Erythroblast (primary cell): ENCODE measurements at places on chromosomes 12 and 14.

DNA sequence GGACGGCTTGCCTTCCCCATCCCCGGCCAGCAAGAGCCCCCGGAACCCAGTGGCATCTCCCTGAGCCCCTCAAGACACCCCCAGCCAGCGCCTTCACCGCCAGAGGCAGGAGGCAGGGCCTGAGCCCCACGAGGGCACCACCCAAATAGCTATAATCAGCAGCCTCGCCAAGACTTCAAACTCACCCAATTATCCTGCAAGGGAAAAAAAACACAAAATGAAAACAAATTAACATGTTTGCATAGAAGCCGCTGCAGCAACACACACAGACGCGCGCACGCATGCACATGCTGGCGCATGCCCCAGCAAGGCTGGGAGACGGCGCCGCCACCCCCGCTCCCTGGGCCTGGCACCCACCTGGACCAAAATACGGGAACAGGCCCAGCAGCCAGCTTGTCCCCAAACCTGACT lies 15.8 kb downstream of the FAM222A start:
- DNase-seq, result no peak

DNA sequence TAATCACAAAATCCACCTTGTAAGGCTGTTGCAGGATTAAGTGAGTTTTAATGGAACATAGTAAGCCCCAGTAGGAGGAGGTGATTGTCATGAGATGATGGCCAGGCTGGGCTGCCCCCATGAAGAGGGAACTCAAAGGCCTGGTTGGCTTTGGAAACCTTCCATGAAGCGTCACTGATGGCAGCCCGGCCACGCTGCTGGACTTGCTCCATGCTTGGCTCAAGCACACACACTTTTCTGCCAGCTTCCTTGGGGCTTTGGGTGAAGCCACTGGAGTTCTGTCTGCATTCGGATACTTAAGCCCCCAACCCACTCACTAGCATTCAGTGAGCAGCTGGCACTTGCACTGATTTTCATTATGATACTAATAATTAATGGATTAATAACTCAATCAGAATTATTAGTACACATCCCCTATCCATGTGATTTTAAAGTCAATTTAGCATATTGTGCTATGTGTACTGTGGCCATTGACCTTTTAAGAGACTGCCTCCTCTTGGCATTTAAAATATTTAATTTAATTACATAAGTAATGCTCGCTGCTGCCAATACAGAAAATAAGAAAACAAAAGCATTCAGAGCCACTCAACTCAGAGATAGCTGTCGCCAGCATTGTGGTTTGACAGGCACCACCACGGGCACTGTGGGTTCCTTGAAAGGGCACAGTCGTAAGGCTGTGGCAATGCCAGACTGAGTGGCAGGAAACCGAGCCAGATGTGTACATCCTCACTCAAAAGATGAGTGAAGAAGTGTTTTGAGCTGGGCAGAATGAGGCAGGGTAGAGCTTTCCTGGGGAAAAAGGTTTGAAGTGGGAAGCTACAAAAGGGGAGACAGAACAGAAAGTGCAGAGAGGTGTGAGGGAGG lies 15.9 kb downstream of the KRT85 start:
- DNase-seq, result no peak

- no peak for DNase-seq
Measured at GRCh38 chr12:121711361-121712189, 977 bp upstream of the TMEM120B start.

DNA sequence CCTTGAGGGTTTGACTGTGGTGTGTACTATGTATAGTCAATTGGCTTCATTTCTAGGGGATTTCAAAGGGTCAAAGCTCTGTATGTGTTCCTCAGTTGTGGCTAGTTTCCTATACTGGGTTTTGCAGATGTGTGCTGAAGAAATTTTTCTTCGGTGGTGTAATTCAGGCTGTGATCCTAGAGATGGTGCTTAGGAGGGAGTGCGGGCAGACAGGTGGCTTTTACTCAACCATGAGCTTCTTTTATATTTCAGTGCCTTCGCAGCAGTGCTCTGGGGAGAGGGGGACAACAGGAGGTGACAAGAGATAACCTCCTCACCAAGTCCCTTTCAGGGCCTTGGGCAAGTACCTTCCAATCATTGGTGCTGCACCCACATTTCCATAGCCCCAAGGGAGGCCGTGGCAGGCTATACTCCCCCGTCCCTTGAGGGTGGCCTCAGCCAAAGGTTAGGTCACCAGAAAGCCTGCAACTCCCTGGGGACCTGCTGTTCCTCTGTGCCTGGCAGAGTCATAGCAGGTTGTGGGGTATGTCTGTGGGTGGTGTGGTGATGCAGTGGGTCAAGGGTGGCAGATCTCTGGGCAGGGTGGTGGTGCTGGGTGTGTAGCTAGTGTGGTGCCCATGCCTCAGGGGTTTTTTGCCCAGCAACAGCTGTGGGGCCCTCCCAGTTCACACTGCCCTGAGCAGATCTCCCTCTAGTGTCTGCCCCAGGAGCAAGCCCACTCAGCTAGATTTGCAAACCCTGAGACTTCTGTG lies 37.0 kb upstream of the TMX1 start:
- DNase-seq, result no peak

DNA sequence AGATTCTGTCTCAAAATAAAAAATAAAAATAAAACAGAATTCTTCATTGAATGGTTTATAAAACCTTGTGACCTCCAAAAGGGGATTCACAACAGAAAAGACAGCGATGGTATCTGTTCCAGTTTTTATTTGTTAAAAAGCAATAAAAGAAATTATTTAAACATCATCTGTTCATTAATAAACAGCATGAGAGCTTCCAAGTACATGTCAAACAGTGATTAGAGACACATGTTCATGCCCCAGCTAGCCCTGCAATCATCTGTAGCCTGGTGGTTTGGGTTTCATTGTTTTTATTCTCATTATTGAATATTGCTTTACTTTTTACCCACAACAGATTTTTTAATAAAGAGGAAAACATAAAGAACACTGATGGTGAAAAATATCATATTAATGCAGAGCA lies 173.3 kb downstream of the ANO2 start:
- no peak for DNase-seq

GRCh38 chr14:63204407-63205043 lies at the start of gene RHOJ:
RHOJ (plus strand) TSS chr14:63204443; CDS start chr14:63204870, 427 bp downstream.
- DNase-seq, result no peak

- no peak for DNase-seq
Measured at GRCh38 chr14:101730626-101731186, 30.8 kb upstream of the PPP2R5C start.
